Camera-type eye (tissue), 1 donor: ENCODE measurements at places on chromosomes 2 and 18. TPM values are rescaled to one million over a fixed set of nuclear protein-coding genes. Genes with fewer than 3 reads are reported as not detected.

Gene AGXT
- total RNA-seq = not detected

Gene HJURP
- total RNA-seq = 9.8 TPM

Gene WNT10A
- 8.1 TPM for total RNA-seq

Gene LYPD6B
- 6.8 TPM for total RNA-seq

Gene CTDP1
- 20.4 TPM for total RNA-seq
